Amniotic stem cell (primary cell): ENCODE measurements at places on chromosomes 11 and 22.

DNA sequence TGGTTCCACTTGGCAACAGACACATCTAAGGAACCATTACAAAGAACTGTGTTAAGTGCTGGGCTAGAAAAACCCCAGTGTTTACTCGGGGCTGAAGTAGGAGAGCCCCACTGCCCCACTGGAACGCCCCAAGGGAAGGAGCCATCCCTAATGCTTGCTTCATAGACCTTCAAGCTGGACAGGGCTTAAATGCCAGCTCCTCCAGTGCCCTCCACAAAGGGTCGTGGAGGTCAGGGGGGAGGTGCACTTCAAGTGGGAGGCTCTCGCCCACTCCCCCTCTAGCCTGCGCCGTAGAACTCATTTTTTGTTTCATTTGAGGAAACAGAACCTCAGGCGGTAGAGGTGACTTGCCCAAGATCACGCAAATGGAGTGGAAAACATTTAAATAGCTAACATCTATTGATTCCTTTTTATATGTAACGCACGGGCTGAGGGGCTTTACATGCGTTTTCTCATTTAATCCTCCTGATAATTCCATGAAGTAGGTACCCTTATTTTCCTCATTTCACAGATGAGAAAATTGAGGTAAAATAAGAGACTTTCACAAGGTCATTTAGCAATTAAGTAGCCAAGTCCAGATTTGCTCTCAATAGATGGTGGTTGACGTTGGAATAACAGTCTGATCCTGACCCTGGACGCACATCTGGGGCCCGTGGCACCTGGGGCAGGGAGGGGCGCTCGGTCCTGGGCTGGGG is 545 bp upstream of the ZDHHC13 start:
- no peak for DNase-seq

DNA sequence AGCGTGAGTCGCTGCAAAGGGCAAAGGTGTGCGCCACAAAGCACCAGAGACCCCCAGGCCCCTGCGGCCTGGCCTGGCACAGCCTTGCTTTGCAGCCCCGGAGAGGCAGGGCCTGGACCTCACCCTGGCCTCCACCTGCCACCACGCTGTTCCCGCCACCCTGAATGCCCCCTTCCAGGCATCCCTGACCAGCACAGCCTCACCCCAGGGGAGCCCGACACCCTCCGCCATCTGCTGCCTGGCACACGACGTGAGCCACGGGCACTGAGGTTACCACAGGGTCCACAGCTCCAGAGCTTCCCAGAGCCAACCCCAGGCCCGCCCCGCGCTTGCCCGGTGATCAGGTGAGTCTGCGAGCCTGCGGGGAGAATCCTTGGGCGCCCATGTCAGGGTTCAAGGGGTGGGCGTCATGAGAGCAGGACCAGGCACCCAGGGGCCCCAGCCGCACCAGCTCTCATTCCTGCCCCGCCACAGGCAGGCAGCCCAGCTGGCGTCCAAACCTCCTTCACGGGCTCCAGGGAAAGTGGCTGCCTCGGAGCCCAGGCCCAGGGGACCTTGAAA is 171.3 kb downstream of the BRD1 start:
- DNase-seq = no peak

DNA sequence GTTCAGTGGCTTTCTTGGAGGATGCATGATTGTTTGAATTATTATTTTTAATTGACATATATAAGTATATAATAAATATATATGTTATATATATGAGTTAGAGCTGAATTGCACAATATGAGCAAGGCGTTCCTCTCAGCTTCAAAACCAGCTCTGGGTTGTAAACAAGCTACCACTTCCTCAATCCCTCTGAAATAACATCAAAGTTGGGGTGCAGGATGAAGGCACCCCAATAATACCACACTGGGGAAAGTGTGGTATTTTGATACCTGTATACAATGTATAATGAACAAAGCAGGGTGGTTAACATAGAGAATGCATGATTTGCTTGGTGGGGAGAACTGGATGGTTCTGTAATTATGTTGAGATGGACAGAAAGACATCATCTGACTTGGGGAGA is 1.7 kb upstream of the SORL1 start:
- DNase-seq = no peak

DNA sequence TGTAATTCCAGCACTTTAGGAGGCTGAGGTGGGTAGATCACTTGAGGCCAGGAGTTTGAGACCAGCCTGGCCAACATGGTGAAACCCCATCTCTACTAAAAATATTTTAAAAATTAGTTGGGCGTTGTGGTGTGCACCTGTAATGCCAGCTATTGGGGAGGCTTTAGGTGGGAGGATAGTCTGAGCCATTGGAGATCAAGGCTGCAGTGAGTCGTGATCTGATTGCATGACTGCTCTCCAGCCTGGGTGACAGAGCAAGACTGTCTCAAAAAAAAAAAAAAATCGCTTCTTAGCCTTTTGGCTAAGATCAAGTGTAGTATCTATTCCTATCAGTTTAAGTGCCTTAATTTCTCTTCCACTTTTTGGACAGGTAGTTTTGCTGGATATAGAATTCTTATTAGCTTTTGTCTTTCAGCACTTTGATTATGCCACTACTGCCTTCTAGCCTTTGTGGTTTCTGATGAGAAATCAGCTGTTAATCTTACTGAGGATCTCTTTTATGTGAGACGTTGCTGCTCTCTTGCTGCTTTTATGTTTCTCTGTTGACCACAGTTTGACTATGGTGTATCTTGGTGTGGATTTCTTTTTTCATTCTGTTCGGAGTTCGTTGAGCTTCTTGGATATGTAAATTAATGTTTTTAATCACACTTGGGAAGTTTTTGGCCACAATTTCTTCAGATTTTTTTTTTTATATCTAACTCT is 24.7 kb downstream of the CHEK1 start:
- no peak for DNase-seq

GRCh38 chr11:108635106-108635505 is 29.8 kb upstream of the DDX10 start:
- DNase-seq = no peak

DNA sequence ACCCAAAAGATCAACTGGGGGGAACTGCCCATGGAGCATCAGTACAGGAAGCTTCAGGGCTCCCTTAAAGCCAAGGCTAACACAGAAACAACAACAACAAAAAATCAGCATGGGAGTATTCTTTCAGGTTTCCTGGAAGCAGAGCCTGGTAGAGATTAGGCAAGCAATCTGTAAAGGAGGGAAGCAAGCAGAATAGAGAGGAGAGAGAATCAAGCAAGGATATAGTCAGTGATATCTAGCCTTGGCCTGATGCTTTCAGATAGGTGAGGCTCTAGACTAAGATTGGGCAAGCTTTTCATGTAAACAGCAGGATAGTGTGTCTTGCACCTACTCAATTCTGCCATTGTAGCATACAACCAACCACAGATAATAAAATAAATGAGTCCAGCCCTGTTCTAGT is 44.4 kb upstream of the FAT3 start:
- no peak for DNase-seq

GRCh38 chr22:17194213-17194612 is 25.0 kb downstream of the ADA2 start:
- no peak for DNase-seq

- DNase-seq = no peak
Measured at GRCh38 chr22:44145544-44145943, 35.2 kb upstream of the PARVG start.

GRCh38 chr11:130668751-130669150 is 220.3 kb downstream of the ADAMTS15 start:
- DNase-seq = no peak

- peak; percentile 45 for DNase-seq
Measured at GRCh38 chr11:69444381-69445130, 36.9 kb upstream of the LINC01488 start.

- no peak for DNase-seq
Measured at GRCh38 chr11:132686886-132687285, 845.4 kb downstream of the OPCML start.

DNA sequence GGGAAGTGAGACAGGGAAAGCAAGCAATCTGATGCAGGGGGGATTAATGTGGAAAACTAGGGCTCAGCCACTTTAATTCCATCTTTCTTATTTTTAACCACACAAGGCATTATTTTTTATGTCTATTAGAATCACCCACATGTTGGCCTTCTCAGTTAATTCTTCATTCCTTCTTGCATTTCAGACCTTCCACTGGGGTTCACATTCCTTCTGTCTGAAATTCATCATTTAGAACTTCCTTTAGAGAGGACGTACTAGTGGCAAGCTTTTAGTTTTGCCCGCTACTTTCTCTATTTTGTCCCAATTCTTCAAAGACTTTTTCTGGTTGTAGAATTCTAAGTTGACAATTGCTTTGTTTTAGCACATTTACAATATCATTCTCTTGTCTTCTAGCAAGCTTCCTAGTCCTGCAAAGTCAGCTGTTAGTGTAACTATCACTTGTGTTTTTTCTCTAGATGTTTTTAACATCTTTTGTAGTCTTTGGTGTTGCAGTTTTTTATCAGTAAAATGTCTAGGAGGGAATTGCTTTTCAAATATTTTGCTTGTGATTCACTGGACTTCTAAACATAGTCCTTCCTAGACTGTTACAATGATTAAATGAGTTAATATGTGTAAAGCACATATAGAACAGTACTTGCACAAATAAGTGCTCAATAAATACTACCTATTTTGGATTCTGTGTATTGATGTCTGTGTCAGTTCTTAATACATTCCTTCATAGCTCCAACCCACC is 5.5 kb upstream of the NNMT start:
- DNase-seq = no peak
